Astrocyte of the cerebellum (primary cell): ENCODE measurements at places on chromosomes 3 and 15.
A peak's percentile ranks its signal among the peaks of the same experiment; 100 is the strongest.

GRCh38 chr3:25781758-25782594 lies 1.3 kb downstream of the NGLY1 start:
- DNase-seq: no peak

GRCh38 chr3:130480736-130481135 lies 36.2 kb upstream of the COL6A6 start:
- DNase-seq: peak; percentile 55

- DNase-seq: no peak
These were observed 38.7 kb upstream of the ATOSA start for GRCh38 chr15:52717924-52718323.

GRCh38 chr3:163821841-163822240 lies 1256.5 kb downstream of the SI start:
- DNase-seq: no peak

- DNase-seq: no peak
These were observed 617.2 kb upstream of the UBE2E2 start for GRCh38 chr3:22585911-22586310.

GRCh38 chr3:13821126-13821525 lies 58.7 kb downstream of the WNT7A start:
- no peak for DNase-seq

GRCh38 chr15:51849860-51850259 lies 20.4 kb downstream of the TMOD3 start:
- DNase-seq: no peak

DNA sequence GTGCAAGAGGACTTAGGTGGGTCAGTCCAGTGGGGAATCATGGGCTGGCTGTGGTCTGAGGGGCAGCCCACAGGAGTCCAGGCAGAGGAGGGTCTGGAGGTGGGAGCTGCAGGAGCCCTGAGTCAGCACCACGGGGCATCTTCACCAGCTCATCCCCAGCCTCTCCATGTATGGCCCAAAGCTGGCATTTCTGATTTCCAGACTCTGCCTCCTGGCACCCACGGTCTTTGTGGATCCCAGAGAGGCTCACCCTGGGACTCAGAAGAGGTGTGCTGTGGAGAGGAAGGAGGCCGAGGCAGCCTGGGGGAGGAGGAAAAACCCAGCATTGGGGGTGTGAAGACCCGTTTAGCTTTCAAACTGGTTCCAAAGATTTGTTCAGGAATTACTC lies 64.5 kb upstream of the KLF13 start:
- no peak for DNase-seq

GRCh38 chr15:26873846-26874245 lies 7.0 kb downstream of the GABRA5 start:
- DNase-seq: peak; percentile 34

DNA sequence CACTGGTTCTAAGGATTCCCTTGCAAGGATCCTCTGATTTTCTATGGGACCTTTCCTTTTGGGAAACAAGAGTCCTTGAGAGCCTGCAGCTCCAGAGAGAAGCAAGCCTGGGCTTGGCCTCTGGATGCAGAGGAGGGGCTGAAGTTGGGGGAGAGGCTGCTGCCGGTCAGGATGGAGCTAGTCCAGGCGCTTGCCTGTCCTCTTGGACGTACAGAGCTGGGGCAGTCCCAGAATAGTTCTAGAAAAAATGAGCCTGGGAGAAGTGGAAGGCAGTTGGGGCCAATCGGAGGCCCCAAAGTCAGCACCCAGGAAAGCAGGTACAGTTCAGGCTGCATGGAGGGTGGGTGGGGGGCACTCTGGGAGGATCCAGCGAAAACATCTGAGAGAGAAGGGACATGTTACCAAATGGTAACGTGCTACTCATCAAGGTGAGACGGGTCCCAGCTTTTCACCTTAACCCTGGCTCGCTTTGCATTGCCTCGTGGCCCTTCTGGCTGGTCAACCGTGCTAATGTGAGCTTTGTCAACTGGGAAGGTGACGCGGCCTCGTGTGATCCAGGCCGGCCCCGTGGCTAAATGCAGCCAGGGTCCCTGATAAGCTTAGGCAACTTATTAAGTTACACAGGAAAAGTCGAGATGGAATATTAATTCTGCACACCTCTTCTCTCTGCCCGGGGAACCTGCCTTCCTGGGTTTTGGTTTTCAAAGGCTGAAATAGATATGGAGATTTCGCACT lies 38.7 kb upstream of the MAGEF1 start:
- DNase-seq: no peak

DNA sequence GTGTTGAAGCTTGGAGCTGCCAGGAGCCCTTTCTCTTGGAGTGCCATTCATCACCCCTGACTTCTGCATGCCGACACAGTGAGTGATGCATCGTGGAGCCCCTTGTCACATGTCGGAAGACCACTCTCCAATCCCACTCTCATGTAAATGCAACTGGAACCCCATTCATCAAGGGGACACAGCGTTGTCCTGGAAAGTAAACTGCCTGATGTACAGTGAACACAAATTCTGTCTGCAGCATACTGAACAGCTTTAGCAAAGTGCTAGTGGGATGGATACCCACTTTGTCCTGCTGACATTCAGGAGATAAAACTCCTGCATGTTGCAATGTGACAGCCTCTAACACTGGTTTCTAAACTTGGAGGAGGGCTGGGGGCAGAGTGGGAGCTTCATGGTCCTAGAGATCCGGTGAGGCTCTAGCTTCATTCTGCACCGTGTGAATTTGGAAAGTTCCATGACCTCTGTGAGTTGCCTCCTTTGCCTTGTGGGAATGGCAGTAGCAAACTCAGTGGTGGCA lies 194.8 kb downstream of the CLSTN2 start:
- DNase-seq: no peak

DNA sequence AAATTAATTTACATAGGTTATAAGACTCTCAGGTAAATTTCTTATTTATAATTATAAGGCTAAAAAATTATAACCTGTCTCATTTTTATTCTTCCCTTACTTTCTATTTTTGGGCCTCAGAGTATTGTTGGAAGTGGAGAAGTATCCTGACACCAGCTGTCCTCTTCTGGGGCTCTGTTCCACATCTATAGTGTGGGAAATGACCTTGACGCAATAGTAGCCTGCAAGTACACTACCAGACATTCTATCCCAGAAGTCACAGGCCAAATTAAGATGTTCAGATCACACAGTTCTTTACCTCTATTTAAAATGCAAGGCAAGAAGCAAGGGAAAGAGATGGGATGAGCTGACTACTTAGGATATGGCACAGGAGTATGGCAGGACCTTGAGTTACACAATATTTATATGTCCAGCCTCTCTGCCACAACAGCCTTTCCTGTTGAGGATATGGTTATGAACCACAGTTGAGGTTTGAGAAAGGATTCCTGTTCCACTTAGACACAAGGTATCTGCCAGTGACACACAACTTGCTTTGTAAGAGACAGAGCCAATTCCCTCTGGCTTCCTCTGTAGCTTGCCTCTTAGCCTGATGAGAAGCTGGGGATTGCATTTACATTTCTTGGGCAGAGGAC lies 158.0 kb upstream of the IL12A start:
- DNase-seq: no peak

GRCh38 chr3:88930611-88931010 lies 176.8 kb upstream of the EPHA3 start:
- DNase-seq: no peak
